ENCODE measurements at places on chromosomes 13 and 19. TPM values are rescaled to one million over a fixed set of nuclear protein-coding genes. Genes with fewer than 3 reads are reported as not detected.

The GAPDHS gene
- not detected for total RNA-seq

The ARRDC2 gene
- 11.7 TPM for total RNA-seq

The HDGFL2 gene
- 89.6 TPM for total RNA-seq

- DNase-seq = no peak
These were observed 118.8 kb downstream of the LMO7 start for GRCh38 chr13:75754936-75755335.

- DNase-seq = no peak
These were observed 151.8 kb upstream of the SOX1 start for GRCh38 chr13:111915104-111915551.

DNA sequence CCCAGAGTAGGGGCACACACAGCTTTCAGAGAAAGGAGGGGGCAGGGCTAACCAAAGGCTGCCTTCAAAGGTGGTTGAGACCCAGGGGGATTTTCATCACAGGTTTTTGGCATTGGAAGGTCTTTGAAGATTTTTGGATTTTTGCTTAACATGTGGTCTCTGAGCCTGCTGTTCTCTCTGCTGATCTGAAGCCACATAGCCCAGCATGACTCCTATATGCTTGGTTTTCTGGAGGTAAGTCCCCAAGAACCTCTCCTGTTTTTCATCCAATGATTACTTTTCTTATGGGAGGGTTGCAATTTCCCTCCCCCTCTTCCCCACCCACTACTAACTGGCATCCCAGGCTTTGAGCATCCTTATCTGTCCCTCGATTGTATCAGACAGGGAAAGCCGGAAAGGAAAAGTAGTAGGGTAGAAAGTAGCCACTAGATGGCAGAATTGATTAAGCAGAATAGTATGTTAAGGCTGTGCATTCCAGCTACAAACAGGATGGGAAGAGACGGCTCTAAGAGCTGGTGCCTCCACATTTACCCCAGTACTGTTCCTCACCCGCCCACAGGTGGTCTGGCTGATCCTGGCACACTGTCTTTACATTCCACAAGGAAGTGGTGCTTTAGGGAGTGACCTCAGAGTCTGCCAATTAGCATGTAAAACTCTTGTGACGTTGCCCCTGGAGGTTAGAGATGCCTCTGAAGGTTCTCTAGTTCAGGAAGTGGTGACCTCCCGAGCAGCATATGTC is 218.9 kb upstream of the EDNRB start:
- peak; percentile 86 for DNase-seq

The GNG14 gene
- not detected for total RNA-seq

DNA sequence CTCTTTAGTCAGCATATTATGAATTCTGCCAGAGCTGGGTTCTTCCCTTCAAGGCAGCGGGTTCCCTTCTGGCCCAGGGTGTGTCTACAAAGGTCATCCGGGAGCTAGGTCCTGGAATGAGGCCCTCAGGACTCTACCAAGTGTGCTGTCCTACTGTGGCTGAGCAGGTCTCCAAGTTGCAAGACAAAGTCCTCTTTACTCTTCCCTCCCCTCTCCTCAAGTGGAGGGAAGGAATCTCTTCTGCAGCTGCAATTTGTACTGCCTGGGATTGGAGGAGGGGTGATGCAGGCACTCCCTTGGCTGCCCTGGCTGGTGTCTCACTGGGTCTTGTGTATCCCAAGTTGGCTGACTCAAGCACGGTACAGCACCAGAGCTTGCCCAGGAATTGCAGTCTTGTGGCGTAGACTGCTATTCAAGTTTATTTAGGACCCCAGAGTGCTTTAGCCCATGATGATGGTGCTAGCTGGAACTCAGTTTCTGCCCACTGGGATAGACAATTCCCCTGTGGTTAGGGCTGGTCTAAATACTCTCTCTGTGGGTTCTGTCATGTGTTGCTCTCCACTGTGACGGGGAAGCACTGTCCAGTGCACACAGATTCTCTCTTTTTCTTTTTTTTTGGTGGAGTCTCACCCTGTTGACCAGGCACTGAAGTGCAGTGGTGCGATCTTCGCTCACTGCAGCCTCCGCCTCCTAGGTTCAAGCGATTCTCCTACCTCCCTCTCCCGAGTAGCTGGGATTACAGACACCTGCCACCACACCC is 28.5 kb downstream of the RFC3 start:
- no peak for DNase-seq

- no peak for DNase-seq
These were observed 180.5 kb upstream of the SLC10A2 start for GRCh38 chr13:103246581-103247200.

GRCh38 chr13:40058757-40059236 is 403.3 kb downstream of the COG6 start:
- DNase-seq = no peak

The SLC10A2 gene
- not detected for total RNA-seq

The PSG4 gene
- total RNA-seq = not detected

- DNase-seq = no peak
These were observed 73.7 kb downstream of the SLC15A1 start for GRCh38 chr13:98678741-98679140.

GRCh38 chr13:80989241-80989640 is 648.3 kb upstream of the SPRY2 start:
- no peak for DNase-seq

DNA sequence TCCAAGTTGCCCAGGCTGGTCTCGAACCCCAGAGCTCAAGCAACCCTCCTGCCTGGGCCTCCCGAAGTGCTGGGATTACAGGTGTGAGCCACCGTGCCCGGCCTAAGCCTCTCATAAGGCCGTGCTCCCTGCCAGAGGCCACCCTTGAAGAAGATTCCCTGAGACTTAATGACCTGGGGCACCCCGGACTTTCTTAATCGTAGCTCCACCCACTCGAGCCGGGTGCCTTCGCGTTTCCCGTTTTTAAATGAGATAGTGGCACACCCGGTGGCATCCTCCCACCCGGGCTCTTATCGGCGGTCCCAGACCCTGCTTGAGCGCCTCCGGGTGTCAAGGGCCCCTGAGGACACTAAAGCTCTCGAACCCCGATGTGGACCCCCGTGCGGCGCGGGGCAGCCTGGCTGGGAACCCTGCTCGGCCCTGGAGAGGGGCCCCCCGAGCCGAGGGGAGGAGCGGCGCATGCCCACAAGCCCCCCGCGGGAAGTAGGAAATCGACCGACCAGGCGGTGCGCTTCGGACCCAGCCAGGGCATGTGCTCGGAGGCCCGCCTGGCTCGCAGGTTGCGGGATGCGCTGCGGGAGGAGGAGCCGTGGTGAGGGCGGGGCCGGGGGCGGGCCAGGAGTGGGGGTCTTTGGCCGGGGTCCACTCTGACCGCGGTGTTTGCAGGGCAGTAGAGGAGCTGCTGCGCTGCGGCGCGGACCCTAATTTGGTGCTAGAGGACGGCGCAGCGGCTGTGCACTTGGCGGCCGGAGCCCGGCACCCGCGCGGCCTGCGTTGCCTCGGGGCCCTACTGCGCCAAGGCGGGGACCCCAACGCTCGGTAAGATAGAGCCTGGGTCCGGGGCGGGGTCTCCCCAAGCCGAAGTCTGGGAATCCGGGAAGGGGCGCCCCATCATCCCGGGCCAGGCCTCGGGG is at the start of gene ANKLE1:
ANKLE1 (plus strand) TSS at position 511 of the 914 bp plus-strand sequence; CDS start at position 531, 20 bp downstream.
- peak; percentile 73 for DNase-seq

- DNase-seq = no peak
These were observed 944.8 kb upstream of the PCDH9 start for GRCh38 chr13:68174893-68175292.

DNA sequence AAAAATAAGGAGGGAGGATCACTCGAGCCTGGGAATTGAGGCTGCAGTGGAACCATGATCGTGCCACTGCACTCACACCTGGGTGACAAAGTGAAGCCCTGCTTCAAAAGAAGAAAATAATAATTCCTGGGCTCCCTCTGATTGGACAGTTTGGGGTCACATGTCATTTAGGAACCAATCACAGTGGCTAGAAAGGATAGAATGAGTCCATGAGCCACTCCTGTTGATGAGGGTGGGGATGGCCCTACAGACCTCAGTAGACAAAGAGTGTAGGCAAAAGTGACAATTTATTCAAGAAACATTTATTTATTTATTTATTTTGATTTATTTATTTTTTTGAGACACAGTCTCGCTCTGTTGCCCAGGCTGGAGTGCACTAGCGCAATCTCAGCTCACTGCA is 26.8 kb upstream of the ADGRE5 start:
- DNase-seq = no peak

The FRY gene
- total RNA-seq = 0.37 TPM

DNA sequence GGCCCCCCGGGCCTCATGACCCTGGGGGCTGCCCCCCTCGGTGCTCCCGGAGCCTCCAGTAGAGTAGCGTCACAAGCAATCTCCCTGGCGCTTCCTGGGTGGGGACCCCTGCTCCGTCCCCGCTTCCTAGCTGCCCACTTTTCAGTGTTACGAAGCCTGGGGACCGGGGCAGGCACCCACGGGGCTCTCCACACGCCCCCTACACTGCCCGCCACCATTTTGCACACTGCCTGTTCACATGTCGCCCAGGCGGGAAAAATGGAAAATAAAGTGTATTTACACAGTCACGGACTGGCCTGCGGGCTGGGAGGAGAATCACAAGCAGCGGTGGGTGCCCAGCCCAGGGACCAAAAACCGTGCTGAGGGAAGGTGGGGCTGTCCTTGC is 9.5 kb downstream of the PRR36 start:
- DNase-seq = no peak

- peak; percentile 14 for DNase-seq
These were observed 1708.9 kb downstream of the SLITRK5 start for GRCh38 chr13:89380101-89380500.

The NCAN gene
- total RNA-seq = not detected

- DNase-seq = no peak
These were observed 113.3 kb downstream of the SIPA1L3 start for GRCh38 chr19:38020311-38020710.

DNA sequence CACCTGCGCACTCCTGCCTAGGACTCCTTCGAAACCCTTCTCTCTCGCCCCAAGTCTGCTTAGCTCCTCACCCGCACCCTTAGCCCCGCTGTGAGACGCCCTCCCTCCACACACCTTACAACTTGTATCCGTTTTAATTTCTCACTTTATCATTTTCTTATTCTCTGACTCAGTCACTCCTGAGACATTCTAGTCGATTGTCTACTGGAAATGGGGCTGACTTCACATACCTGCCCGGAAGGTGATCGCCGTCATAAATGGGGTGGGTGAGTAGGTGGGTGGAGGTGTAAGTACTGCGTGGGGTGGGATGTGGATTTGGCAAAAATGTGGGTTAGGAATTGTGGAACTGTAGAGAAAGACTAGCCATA is 714 bp downstream of the NDFIP2 start:
- no peak for DNase-seq

DNA sequence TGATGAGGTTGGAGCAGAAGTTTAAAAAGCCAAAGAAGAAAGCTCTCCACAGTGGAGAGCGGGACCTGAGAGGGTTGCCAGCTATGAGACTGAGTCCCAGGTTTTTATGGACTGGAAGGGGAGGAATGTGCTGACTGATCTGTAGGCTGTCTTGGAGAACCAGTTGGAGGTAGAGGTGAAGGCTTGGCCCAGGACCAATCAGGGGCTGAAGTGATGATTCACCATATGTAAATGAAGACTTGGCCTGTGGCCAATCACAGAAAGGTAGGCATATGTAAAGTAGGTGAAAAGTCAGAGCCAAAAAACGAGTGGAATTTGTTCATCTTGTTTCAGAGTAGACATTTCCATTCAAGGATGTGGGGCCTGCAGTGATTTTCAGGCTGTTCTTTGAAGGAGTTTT is 17.5 kb upstream of the KBTBD6 start:
- no peak for DNase-seq

The F10 gene
- total RNA-seq = not detected

- no peak for DNase-seq
These were observed 77.5 kb downstream of the LHFPL6 start for GRCh38 chr13:39525506-39525905.

DNA sequence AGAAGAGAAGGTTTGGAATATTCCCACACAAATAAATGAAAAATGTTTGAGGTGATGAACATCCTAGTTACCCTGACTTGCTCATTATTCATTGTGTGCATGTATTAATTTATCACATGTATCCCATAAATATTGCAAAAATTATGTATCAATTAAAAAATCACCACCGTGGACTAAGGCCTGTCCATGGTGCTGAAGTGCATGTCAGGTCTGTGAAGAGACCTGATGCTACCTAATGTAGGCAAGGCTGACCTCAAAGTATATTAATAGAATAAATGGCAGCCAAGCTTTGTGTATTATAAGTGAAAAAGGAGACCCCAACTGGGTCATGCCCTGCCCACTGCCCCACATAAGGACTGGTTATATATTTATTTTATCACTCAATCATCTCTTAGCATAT is 34.4 kb upstream of the ZNF835 start:
- DNase-seq = no peak

GRCh38 chr19:49997709-49998108 is 27.5 kb downstream of the VRK3 start:
- peak; percentile 41 for DNase-seq

GRCh38 chr13:106243011-106243565 is 292.4 kb downstream of the EFNB2 start:
- DNase-seq = no peak

- no peak for DNase-seq
These were observed 6.5 kb downstream of the EPSTI1 start for GRCh38 chr13:42985312-42986175.

- no peak for DNase-seq
These were observed 18.0 kb downstream of the CACNG6 start for GRCh38 chr19:54009440-54009839.

The NUDT15 gene
- total RNA-seq = 52.2 TPM
